ENCODE measurements at places on chromosomes 16 and 17. TPM values are rescaled to one million over a fixed set of nuclear protein-coding genes. Genes with fewer than 3 reads are reported as not detected.

ABCC11 gene
- 0.21 TPM for total RNA-seq

GRCh38 chr16:11583166-11583565, 3.6 kb downstream of the LITAF start:
- DNase-seq = no peak

DNA sequence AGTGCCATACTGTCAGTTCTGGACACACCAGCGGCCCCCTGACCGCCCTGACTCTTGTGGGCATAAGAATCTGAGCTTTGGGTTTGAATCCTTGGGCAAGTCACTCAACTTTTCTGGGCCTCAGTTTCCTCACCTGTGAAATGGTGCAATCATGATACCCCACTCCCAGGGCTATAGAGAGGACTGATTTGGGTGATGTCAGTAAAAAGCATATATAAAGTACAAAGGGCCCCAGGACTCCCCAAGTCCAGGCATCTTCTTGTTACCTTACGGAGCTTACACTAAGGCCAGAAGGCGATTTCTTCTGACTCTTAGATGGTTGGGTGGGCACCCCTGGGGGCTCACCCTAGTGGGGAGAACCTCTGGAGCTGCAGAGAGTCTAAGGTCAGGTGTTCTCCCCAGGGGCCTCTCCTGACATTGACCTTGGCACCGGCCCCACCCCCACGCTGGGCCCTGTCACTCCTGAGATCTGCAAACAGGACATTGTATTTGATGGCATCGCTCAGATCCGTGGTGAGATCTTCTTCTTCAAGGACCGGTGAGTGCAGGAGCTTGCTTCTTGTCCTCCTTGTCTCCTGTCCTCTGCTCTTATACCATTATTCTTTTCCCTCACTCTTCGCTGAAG, 13.9 kb downstream of the MMP2 start:
- no peak for DNase-seq

DNA sequence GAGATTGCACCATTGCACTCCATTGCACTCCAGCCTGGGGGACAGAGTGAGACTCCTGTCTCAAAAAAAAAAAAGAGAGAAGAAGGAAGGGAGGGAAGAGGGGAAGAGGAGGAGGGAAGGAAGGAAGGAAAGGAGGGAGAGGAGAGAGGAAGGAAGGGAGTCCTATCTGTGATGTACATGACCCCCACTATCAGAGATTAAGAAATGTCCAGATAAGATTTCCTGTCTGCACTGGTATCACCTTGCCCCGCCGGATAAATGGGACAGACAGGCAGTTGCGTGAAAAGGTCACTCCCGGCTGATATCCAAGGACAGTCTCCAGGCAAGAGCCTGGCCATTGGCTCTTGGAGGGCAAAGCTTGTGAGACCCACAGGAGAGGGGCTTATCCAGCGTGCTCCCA, 5.2 kb upstream of the ZFPM1 start:
- DNase-seq = no peak

CD300H gene
- total RNA-seq = not detected

- no peak for DNase-seq
Observed at GRCh38 chr17:43134774-43135453, 9.8 kb upstream of the BRCA1 start.

ADORA2B gene
- 2.5 TPM for total RNA-seq

KRTAP4-6 gene
- not detected for total RNA-seq

LRRC75A gene
- total RNA-seq = 4.5 TPM

DNA sequence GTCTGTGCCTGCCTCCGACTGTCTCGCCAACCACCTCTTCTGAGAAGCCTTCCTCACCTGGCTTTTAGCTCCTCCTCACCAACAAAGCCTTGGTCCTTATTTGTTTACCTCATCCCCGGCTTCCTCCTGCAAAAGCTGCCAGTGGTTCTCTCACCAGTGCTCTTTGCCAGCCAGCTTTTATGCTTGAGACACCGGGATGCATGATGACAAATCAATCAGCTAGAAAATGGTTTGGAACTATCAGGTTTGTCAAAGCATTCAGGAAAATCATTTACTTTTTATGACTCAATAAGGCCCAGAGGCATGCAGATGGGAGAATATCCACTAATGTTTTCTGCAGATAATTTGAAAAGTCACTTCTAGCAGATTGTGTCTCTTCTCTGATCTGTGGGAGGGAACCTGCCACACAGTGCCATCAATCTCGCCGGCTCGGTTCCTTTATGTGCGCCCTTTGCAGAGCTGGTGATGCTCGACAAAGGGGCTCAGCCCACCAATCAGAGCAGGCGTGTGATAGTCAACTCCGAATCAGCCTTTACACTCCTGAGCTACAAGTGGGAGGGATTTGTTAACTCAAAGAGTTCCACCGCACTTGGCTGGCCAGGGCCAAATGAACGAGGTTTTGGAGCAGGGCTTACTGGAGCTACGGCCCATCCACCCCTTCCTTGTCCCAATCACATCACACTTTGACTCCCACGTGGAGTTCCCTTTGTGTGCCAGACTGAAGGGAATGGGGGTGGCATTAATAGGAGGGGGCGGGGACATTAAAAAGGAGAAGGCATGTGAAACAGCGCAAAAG, 85.8 kb downstream of the MRC2 start:
- DNase-seq = no peak

MFSD6L gene
- not detected for total RNA-seq

NHLRC4 gene
- total RNA-seq = not detected

ATMIN gene
- 54.5 TPM for total RNA-seq

GRCh38 chr16:72043058-72043457, 11.2 kb upstream of the HP start:
- DNase-seq = no peak

HNF1B gene
- total RNA-seq = 36.9 TPM

ADAP2 gene
- 1.8 TPM for total RNA-seq

- no peak for DNase-seq
Observed at GRCh38 chr17:67830440-67830839, 5.1 kb downstream of the BPTF start.

DNA sequence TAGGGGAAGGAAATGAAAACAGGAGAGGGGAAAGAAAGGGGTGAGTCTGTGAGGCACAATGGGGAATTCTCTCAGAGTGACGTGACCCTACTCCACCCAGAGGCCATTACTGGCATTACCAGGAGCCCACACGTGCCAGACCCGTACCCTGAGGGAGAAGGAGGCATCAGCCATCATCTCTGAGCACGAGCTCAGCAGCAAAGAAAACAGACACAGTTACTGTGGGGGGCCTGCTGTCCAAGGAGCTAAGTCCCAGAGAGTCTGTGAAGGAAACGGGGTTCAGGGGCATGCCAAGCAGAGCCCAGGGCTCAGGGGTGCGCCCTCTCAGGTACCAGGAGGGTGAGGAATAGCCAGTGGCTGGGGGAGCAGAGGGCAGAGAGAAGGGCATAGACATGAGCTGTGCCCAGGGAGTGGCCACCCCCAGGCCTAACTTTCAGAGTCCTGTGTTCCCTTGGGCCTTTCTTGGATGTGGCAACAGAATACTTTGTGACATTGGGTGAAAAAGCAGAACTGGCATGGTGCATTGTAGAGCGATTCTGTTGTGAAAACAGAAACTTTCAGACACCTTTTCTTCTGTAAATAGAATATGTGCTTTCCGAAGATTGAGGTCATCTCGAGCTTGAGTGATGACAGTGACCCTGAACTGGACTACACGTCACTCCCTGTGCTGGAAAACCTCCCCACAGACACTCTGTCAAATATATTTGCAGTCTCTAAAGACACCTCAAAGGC, 11.3 kb downstream of the TAF1C start:
- peak; percentile 80 for DNase-seq

GRCh38 chr17:7750321-7750821, 32.8 kb downstream of the DNAH2 start:
- no peak for DNase-seq

DNA sequence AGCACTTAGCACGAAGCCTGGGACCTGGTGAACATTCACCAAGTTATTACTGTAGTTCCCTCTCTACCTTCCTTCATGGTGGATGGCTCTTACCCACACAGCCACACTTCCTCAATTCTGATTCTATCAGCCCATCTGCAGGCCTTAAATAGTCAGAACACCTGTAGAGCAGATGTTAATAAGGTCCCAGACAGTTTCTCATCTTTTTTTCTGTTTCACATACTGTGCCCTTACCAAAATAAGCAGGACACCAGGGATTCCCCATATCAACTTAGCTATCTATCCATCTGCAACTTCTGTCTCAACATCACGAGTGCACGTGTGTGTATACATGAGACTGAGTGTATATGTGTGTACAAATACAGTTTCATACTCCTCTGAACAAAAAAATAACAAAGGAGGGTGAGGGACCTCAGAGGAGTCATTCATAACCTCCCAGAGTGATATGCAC, 2.8 kb downstream of the RECQL5 start:
- no peak for DNase-seq

DNA sequence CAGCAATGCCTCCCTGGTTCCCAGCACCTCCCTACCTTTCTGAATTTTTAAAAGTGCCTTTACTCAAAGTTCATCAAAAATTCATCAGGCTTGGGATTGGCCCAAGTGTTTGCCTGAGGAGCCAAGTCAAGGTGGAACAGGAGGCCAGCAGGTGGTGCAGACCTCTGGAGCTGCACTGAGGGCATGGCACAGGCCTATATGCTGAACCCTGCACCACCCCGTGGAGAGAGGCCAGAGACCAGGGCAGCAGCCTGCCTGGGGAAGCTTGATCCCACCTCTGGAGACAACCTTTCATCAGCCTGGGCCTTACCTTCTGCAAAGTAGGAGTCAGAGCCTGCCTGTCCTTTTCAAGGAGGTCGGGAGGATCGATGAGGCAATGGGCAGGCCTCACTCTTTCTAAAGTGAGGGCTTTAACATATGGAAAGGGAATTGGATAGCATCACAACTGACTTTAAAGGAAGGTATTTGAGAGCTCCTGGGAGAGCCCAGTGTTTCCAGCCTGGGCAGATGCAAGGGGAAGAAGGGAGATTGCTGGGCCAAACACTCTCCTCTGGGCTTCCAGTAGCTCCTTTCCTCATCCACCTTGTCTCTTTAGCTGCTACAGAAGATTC, 31.8 kb upstream of the TMEM132E start:
- no peak for DNase-seq

C17orf78 gene
- total RNA-seq = not detected

DNA sequence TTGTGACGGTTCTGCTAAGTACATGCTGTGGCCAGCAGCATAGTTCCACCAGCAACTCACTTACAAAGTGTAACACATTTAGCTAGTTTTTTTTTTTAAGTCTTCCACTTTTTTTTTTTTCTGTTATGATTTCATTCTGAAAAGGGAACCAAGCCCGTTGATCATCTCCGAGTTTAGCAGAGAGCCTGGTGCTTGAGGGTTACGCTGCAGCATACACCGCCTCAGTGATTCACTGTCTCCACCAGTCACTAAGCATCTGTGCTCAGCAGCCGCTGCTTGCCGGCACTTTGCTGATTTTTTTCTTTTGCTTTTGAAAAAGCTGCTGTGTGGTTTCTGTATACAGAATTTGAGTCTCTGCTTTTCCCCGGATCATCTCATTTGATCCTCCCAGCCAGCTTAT, 194.5 kb upstream of the CDH13 start:
- DNase-seq = no peak

GRCh38 chr17:58089111-58089510, 5.9 kb downstream of the DYNLL2 start:
- no peak for DNase-seq

SOX8 gene
- total RNA-seq = 0.86 TPM

GRCh38 chr17:67475161-67475937, 98.3 kb downstream of the PITPNC1 start:
- DNase-seq = peak; percentile 47

Data from Caco-2 (cell line).